Foreskin fibroblast (primary cell): ENCODE measurements at places on chromosomes 5 and 9.

DNA sequence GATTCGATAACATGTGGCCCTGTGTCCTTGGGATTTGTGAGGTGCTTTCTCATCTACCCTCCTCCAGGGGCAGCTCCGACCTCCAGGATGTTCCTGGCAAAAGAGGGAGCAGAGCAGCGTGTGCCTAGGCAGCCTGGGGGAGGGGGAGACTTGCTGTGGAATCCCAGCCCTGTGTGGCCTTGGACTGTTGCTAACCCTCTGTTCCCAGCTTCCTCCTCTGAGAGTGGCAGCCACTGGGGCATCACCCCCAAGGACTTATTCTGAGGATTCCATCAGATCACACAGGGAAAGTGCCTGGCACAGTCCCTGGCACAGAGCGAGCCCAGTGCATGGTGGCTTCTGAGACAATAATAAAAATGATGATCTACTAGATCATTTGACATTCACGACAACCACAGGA, 265.1 kb upstream of the MVB12B start:
- DNase-seq = no peak

DNA sequence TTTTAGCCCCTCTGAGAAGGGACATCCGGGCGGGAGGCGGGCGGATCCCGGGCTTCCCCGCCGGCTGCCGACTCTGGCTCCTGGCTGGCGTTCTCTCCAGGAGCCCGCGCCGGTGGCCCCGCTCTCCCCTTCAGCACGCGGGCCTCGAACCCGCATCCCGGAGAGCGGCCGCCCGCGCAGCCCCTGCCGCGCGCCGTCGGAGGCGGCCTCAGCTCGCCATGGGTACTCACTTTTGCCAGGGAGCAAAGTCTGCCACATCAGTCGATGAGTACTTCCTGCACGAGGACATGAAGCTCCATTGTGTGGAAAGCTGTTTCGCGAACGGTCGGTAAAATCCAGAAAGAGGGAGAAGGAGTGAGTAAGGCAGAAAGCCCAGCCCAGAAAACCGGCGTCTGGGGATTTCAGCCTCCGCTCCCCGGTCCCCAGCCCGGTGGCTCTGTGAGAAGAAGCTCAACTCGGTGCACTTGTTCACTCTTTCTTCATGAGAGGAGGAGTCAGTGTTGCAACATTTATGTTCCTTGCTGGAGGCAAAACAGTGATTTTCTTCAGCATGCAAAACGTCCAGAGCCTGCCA, at the start of gene PRLR:
PRLR (minus strand) TSS at position 450 of the 574 bp plus-strand sequence. CDS start 140,867 bp downstream, outside the sequence.
- DNase-seq = peak; percentile 28

GRCh38 chr9:33048054-33048465, 23.0 kb downstream of the DNAJA1 start:
- DNase-seq = no peak

DNA sequence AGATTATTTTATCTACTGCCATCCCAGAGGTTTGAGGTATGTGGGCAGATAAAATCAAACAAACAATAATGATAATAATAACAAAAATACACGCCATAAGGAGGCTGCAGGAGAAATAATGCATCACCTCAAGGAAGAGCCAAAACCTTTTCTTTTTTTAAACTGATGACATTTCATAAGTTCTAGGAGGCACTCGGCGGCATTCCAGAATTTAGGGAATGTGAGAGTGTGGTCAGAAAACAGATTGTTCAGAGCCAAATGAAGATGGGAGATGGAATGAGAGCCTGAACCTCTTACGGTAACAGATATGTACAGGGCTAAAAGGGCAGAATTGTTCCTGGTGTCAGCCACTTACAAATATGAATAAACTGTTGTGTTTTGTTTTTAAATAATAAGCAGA, 615.0 kb upstream of the CHD1 start:
- no peak for DNase-seq

GRCh38 chr9:76716085-76716672, 48.1 kb upstream of the PCA3 start:
- DNase-seq = no peak

DNA sequence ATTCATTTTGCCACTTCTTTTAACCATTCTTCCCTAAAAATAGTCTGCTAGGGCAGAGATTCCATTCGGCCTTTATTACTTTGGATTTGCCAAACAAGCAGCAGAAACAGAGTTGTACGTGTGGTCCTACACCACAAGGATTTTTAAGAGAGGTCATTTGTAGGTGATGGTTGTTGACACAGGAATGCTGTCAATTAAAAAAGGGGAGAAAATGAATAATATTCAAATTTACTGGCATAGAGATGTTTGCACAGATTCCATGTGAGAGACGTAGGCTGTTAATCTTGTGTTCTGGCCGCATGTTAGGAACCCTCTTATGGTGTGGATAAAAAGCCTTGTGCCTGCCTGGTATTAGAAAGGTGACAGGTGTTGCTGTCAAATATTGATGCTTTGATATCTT, 34.9 kb downstream of the TRIO start:
- no peak for DNase-seq

DNA sequence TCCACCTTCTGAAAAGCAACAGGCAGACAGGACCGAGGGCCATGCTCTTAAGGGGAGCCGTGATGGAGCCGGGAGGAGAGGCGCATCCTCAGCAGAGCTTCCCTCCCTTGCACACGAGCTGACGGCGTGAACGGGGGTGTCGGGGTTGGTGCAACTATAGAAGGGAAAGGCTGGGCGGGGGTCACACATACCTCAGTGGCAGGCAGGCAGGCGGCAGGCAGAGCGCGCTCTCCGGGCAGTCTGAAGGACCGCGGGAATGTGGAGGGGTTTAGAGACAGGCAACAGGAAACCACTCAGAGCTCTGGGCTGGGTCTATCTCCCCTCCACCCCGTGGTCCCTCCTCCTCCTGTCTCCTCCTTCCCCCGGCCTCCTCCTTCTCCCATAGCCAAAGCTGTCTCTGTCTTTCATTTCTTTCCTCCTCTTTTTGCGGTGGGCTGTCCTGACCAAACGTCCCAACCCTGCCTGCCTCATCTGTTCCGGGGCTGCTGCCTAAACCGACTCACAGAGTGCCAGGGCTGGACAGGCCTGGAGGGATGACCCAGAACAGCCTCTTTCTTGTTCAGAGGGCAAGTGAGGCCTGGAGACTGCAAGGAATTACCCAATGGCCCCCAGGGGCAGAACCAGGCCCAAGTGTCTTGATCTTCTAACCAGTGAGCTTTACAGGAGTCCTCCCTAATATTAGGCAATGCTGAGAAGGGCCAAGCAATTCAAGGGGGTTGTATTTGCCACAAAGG, at the start of gene SPARC:
SPARC (minus strand) TSS at position 242 of the 734 bp plus-strand sequence. CDS start 10,727 bp downstream, outside the sequence.
- peak; percentile 97 for DNase-seq

- DNase-seq = peak; percentile 30
Observed at GRCh38 chr5:113226116-113226736, 208.6 kb downstream of the TSSK1B start.

DNA sequence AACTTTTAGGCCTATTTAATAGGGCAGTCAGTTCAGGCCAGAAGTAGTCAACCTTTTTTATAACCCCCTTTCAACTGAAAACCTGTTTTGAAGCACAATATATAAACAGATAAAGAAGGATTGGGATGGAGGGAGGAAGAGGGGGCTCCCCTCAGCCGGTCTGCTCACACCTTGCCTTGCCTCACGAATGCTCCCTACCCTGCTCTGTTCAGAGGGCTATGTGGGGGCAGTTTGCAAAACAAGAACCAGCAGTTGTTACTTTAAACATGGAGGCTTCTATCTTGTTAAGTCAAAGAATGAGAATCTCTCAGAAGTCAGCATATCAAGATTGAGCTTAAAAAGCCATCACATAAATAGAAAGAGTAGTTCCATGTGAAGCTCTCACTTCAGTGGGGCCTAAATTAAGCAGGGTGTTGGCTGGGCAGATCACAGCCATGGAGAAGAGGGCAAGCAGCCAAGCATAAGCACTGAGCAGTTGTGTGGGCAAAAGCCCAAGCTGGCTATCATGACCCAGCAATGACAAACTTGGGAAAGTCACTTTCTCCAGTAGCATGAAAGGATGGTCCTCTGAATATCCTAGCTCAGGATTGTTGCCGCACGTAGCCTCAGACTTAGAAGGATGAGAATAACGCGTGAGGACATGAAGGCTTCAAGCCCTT, 70.6 kb downstream of the ALDH1A1 start:
- DNase-seq = peak; percentile 61

DNA sequence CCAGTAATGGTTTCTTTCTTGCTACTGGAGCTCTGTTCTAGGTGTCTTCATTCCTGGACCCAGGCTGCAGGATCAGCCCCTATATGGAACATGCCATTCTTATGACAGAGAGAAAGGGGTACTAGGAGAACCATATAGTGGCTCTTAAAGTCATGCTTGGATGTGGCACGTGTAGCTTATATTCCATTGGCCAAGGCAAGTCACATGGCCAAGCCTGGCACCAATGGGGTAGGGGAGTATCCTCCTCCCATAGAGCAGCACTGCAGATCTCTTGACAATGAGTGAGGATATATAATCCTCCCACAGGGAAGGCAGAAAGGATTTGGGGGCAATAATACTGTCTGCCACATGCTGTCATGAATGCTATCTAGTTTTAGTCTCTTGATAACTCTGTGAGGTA, 193.3 kb downstream of the PALM2AKAP2 start:
- DNase-seq = no peak

GRCh38 chr5:149667084-149667828, 62.9 kb upstream of the PPARGC1B start:
- DNase-seq = peak; percentile 4

DNA sequence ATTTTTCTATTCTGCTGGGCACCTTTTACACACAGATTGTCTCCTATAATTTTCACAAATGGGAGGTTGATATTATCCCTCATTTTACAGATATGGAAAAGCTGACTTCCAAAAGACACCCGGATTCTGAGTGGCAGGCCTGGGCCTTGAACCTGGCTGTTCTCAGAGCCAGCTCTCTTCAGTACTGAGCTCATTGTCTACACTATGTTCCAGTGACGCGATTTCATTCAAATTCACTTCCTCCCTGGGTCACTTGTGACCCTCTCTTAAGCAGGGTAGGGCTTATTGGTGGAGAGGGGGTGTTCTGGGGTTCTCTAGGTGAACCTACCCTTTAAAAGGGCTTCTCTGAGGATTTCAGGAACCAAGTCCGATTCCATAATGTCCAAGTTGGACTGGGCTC, 70.2 kb downstream of the ANKRD33B start:
- no peak for DNase-seq

DNA sequence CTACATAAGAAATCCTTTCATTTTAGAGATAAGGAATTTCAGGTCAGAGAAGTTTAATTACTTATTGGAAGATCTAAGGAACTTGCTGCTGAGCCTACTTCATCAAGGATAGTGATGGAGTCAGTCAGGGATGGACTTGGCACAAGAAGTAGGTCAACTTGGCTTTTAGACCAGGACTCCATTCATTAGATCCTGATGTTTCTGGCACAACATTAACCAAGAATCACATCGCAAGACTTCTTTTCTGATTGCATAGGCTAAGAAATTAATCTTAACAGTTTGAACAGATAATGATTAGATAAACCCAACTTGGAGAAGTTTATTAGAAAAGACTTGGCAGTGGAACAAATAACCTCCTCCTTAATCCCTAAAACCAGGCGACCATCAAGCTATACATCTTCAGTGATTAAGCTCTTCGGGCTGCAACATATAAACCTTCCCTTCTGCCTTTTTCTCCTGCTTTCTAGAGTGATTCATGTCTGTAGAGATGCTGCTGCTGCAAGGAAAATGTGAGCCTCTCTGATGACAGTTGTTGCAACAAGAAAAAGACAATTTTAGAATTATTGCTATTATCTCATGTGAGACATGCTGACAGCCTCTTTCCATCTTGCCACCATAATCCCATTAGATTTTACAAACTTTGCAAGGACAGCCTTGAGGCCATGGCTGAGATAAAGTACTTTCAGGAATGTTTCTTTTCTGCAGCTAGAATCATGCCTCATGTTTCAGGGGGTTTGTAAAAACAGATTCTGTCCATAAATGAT, 207.9 kb upstream of the SLC27A6 start:
- DNase-seq = peak; percentile 15

GRCh38 chr5:37915097-37915736, 75.4 kb upstream of the GDNF start:
- DNase-seq = no peak

DNA sequence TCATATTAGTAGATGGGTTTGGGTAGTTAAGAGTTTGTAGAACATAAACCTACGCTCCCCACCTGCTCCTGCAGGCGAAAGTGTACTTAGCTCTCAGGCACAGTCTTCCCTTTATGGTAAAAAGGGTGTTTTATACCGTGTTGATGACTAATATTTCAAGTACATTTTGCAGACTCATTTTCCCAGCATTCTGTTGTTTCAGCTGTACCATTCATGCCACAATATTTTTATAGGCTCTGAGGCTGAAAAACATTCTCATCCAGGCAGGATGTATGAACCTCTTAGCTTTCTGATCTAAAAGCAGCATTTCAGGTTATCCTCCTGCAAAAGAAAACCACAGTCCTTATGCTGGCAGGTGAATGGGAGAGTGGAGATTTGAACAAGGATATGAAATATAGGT, 231.4 kb downstream of the NR2F1-AS1 start:
- peak; percentile 56 for DNase-seq

DNA sequence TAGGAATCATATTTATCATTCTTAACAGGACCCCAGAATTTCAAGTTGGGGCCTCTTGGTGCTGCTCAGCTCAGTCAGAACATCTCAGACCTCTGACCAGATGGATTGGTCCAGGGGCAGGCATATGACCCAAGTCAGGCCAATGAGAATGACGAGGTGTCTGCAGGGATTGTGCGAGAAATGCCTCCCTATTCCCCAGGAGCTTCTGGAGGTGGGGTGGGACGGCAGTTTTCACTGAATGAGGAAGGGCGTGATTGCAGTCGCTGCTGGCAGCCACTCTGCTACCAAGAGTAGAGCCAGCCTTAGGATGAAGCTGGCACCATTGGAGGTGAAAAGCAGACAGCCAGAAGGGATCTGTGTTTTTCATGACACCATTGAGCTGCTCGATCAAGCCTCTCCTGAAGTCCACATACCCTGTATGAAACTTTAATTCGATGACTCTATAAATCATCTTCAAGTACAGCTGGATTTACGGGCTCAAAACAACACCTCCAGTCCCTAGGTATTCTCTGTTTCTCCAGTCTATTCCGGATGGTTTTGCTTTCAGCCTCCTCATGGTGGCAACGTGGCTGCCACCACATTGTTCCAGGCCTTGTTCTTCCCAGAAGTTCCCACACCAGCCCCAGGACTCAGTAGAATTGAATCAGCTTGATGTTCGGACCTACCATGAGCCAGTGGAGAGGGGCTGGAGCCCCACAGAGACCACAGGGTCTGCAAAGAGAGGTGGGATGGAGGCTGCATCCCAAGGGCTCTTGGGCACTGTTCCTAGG, 70.2 kb upstream of the ADAMTS2 start:
- no peak for DNase-seq

DNA sequence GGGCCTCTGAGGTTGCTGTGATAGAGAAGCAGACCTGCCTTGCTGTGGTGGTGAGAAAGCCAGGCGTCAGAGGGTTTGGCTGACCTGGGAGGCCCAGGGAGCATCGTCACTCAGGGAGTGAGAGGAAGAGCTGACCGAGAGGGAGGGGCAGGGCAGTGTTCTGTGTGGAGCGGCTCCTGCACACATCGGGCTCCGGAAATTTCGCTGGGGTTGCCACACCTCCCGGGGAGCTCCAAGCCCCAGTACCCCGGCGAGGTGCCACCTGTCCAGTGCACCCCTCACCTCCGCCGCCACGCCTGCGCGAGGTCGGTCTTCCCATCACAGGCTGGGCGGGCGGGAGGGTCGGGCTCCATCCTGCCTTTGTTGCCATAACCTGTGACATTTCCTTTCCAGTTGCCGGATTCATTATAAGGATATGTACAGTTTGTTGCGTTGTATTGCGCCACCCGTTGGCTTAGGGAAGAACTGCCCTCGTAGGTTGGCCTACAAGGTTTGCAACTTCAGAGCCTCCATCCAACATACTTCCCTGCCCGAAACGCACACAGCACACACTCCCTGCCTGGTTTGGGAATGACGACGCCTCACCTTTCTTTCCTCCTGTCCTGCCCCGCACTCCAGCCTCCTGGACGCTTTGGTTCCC, 223.2 kb downstream of the CACNA1B start:
- no peak for DNase-seq
